ENCODE measurements at places on chromosomes 3 and 15.

- no peak for DNase-seq
Observed at GRCh38 chr3:43076857-43077256, 29.0 kb downstream of the POMGNT2 start.

- no peak for DNase-seq
Observed at GRCh38 chr15:59300618-59301139, 72.0 kb downstream of the MYO1E start.

- no peak for DNase-seq
Observed at GRCh38 chr3:98603580-98603979, 10.2 kb upstream of the CPOX start.

- DNase-seq, result no peak
Observed at GRCh38 chr15:73142802-73143762, 90.8 kb downstream of the NEO1 start.

DNA sequence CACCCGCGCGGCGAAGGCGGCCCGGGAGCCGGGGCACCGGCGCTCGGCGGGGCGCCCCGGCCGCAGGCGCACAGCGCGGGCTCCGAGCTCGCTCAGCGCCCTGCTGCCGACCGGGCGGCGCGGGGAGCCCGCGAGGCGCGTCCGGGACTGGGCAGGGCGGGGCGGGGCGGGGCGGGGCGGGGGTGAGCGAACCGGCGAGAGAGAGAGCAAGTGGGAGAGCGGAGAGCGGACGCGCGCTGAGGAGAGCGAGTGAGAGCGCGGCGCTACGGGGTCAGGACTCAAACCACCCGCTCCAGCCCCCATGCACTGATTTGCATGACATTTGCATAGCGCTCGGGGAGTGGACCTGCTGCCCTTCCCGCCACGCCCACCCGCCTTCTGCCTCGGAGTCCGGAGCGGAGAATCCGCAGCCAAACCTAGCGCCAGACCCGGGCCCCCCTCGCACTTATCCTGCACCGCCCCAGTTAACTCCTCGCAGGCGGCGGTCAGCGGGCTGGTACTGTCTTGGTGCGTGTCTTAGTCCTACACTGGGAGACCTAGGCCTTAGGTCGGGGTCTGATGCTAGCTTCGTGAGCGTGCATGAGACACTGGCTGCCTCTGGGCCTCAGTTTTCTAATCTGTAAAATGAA, at the start of gene MYLK:
MYLK (minus strand) TSS at position 130 of the 629 bp plus-strand sequence. CDS start 90,491 bp downstream, outside the sequence.
- DNase-seq, result no peak
